ENCODE measurements at places on chromosomes 6 and 20.

DNA sequence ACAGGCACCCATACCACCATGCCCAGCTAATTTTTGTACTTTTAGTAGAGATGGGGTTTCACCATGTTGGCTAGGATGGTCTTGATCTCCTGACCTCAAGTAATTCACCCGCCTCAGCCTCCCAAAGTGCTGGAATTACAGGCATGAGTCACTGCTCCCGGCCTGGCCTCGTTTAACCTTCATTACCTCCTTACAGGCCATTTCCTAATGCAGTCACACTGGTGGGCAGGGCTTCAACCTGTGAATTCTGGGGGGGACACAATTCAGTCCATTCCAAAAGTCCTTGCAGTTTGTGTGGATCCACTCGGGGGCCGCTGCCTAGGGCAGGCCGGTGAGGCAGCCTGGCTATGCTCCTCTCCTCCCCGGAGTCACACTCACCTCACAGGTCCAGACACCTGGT is 112.4 kb upstream of the SNX9 start:
- no peak for DNase-seq

DNA sequence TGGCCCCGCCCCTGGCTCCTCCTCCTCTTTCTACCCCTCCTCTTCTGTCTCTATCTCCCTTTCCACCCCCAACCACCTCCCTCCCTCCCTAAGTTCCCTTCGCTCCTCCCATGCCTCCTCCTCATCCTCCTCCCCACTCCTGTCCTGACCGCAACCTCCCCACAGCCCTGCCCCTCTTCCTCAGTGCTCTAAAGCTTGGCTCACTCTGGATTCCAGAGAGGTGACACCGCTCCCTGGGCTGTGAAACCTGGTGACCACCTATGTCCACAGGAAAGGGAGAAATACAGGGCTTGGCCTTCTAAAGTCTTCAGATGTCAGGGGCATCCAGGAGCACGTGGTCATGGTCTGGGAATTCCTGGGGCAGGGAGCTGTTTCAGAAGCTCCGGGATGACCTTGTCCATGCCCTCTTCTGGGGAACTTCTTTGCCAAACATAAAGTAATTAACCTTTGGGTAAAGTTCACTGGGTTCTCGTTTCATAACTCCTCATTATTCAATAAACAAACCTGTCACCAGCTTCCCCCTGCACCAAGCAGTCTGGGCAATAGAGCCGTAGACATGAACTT is 345 bp upstream of the CST5 start:
- DNase-seq = no peak

- DNase-seq = no peak
Measured at GRCh38 chr6:144460327-144461095, 175.4 kb downstream of the UTRN start.

DNA sequence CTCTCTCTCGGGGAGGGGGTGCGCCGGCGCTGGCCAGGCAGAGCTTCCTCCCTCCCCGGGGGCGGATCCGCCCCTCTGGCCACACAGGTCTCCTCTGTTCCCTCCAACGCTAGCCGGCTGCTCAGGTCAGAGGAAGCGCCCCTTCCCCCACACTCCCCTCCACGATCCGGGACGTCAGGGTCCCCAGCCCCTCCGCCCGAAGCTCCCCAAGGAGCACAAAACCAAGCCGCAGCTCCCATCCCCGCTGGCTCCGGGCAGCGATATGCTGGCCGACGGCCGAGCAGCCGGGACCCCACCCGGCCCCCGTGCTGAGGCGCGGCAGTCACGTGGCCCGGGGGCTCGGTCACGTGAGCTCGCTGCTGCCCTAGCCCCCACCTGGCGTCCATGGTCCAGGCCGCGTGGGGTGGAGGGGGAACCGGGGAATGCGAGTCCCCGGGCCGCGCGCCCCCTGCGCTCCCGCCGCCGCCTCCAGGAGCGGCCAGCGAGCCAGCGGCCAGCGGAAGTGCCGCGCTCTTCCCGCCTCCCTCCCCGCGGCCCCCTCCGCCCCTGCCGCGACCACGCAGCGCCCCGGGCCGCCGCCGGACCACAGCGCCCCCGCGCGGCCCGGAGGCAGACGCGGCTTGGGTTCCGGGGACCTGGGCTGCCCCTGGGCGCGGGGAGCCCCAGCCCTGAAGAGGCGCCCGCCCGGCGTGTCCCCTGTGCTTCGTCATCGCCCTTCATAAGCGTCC is at the start of gene SLC35B2:
SLC35B2 (minus strand) TSS at position 504 of the 728 bp plus-strand sequence; CDS start at position 386, 118 bp downstream.
- DNase-seq = peak; percentile 82

GRCh38 chr20:33785503-33785902 is 25.6 kb upstream of the CHMP4B start:
- DNase-seq = no peak

GRCh38 chr6:1504465-1504864 is 105.2 kb upstream of the FOXC1 start:
- no peak for DNase-seq

DNA sequence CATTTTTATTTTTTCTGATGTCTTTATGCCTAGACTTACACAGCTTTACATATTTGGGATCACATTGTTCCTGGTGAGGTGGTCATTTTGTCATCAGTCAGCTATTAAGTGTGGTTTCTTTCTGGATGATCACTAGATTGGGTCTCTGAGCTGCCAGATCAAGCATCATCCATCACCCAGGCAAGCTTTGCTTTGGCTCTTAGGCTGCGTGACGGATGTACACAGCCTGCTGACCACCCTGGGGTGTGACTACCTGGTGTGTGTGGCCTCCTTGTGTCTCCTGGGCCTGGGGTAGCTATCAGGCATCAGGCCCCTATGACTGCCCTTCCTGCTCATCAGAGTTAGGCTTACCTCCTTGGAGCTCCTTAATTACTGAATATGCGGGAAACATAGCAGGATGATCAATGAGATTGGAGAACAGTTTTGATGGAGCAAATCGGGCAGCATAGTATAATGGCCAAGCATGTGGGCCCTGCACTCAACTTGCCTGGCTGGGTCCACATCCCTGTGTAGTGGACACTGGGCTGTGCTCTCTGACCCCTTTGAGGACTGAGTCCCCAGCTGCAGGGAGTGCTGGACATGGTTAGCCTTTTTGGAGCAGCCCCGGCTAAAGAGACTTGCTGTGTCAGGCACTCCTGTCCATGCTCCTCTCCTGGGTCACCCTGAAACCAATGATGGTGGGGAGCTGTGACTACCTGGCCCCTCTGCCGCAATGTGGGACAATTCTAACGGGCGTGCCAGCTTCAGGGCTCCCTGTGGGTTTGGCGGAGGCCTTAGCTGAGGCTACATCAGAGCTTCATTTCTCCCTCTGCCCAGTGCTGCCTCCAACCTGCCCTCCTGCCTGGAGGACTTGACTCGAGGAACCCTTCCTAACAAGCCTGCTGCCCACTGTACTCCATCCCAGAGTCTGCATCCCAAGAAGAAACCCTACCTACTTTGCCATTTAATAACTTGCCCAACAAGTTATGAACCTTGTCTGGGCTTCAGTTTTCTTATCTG is 8.2 kb downstream of the DAAM2 start:
- no peak for DNase-seq

DNA sequence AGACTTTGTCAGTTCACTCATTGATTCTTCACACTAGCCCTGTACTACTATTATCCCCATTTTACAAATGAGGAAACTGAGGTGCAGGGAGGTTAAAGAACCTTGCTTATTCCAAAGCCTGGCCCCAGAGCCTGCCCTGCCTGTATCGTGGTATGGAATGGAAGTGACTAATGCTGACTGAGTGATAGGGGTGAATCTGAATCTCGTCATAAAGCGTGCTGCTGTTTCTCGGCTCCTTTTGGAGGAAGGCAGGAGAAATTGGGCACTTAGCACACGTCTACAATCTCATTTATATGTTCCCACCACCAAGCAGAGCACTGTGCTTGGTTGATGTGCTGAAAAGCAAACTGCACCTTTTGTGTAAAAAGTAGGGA is 17.1 kb downstream of the GFRA4 start:
- no peak for DNase-seq

DNA sequence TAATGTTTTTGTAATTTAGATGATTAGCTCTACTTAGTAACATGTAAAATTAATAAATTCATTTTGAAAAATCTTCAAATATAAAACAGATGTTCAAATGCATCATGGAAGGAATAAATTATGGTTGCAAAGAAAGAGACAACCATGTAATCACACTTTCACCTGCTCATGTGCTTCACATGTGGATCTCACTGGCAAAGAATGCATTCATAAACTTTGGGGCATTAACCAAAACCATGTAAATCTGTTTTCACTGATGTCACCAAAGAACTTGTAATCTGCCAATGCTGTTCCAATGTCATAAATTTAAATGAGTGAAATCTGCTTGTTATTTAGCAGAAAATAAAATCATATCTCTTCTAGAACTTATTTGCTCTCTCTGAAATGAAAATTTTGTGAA is 142.7 kb downstream of the TENT5A start:
- DNase-seq = no peak

- DNase-seq = no peak
Measured at GRCh38 chr6:19303383-19303782, 533.8 kb upstream of the ID4 start.

GRCh38 chr20:63369024-63369530 is 7.9 kb upstream of the CHRNA4 start:
- DNase-seq = no peak

GRCh38 chr20:60300374-60300773 is 342.2 kb downstream of the CDH26 start:
- no peak for DNase-seq

Measured in activated naive CD8-positive, alpha-beta T cell treated with anti-CD3 and anti-CD28 coated beads for 36 hours (primary cell).